ENCODE measurements at places on chromosomes 11 and 22.

- no peak for DNase-seq
Measured at GRCh38 chr11:121810291-121810690, 305.7 kb downstream of the BLID start.

GRCh38 chr11:125554038-125554437, 15.2 kb upstream of the EI24 start:
- DNase-seq, result no peak

GRCh38 chr11:86244063-86244521, 461 bp upstream of the EED start:
- peak; percentile 91 for DNase-seq

GRCh38 chr11:118048472-118049370, 28.2 kb upstream of the TMPRSS4 start:
- no peak for DNase-seq

GRCh38 chr11:126011265-126011664, 51.4 kb downstream of the CDON start:
- DNase-seq, result no peak

DNA sequence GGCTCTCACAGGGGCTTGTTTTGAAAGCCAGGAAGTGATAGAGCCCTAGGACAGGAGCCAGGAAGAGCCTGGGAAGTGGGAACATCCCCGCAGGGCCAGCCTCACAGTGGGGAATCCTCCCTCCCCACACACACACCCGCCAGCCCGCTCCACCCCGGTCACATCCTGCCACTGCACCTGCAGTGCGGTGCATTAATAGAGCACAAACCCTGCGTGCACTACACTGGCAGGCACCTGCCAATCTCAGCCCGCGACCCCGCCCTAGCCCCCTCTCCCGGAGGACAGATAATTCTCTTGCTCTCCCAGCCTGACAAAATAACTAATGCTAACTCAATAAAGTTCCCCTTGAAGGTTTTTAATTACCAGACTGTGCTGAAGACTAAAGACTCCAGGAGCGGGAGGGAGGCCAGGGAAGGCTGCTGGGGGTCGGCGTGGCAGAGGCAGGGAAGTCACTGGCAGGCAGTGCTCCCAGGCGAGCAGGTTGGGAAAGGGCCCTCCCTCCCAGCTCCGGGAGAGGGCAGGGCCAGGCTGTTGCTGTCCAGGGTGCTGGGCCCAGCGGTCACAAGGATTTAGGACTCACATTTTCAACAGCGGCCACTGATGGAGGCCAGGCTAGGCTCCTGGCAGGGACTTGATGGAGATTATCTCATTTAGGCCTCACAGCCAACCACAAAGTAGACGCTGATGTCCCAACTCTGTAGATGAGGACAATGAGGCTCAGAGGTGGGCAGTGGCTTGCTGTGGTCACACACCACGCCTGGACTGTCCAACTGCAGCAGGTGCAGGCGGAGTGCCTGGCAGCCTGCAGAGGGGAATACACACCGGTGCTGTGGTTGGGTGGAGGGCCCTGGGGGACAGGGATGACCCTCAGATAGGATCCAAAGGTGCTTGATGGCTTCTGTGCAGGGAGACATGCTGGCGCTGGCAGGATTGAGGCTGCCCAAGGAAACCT, 23.9 kb upstream of the TCF20 start:
- peak; percentile 64 for DNase-seq

GRCh38 chr11:128779036-128779435, 85.2 kb downstream of the FLI1 start:
- DNase-seq, result no peak

DNA sequence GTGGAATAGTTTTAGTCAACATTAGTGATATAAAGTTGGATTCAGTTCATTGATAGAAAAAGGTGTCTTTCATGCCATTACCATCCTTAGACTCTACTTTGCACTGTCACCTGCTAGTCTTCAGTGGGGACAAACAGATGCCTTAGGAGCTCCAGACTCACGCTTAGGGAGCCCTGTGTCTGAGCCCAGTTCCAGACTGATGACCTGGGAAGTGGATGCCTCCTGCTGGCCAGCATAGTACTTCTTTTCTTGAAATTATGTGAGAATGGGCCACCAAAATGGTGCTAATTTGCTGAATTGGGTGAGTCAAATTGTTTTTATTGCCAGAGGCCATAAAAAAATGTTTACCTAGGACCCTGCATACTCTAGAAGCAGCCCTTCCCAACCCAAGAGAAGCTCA, 53.9 kb downstream of the NOX4 start:
- no peak for DNase-seq

DNA sequence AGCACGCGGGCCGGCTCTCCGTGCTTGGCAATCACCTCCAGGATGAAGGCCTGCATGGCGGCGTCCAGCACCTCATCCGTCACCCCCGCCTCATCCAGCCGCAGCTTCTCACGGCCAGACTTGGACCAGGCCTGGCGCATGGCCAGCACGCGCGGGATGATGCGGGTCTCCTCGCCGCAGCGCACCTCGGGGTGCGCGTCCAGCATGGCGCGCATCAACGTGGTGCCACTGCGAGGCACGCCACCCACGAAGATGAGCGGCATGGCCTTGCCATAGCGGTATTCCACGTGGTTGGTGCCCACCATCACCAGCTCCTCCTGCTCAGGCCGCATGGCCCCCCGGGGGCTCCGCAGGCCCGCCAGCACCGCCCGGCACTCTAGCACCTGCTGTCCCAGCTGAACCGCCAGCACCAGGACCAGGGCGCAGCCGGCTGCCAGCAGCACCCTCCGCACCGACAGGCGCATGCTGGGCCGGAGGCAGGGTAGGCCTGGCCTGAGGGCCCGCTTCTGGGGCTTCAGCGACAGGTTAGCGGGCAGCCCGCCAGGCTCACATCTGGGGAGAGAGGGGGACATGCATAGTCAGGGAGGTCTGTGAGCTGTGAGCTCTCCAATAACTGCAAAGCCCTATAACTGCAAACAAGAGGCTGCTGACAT, 29.0 kb upstream of the TFIP11 start:
- DNase-seq, result no peak

GRCh38 chr22:38260761-38261681, 11.8 kb downstream of the TMEM184B start:
- no peak for DNase-seq

DNA sequence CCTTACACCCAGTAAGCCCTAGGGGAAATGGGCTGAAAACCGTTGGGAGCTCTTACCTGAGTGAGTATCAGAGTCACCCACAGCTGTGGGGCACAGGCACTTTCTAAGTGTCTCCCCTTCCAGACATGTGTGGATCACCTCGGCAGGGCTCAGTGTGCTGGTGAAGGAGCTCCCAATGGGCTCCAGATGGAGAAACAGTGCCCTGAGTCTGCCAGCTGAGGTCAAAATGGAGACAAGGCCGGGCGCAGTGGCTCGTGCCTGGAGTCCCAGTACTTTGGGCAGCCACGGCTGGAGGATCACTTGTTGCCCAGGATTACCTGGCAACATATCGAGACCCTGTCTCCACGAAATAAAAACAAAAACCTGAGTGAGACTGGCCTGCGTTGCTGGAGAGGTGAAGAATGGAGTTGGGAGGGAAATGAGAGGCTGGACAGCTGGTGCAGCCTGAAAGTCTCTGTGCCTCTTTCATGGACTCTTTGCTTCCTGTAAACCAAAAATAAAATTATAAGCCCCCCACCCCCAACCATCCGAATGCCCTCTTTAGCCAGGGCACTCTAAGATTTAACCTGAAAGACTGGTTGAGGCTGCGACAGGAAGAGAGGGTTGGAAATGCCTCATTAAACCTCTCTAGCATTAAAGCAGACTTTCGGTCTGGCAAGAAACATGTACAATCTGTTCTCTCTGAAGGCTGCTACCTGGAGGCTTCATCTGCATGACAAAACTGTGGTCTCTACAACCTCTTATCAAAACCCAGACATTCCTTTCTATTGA, 111.8 kb downstream of the SNX19 start:
- no peak for DNase-seq

DNA sequence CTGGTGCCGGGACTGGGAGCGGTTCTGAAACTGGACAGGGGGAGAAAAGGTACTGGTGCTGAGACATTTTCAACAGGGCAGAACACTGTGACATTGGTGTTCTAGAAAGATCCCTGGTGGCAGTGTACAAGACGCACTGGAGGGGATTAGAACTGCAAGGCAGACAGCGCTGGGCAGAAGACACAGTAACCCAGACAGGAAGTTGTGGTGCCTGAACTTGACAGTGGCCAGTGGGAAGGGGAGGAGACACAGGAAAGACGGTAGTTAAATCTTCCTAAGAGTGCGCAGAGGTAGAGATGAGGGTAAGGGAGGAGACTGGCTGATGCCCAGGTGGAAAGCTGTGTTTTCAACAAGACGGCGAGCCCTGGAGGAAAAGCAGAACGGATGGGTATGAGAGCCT, 24.5 kb downstream of the FAM227A start:
- no peak for DNase-seq

- peak; percentile 90 for DNase-seq
Measured at GRCh38 chr11:134331354-134332188, at the start of gene GLB1L2. Gene GLB1L2, plus strand, starts transcription at chr11:134331988. Its CDS starts 74 bp downstream, at chr11:134332062.

DNA sequence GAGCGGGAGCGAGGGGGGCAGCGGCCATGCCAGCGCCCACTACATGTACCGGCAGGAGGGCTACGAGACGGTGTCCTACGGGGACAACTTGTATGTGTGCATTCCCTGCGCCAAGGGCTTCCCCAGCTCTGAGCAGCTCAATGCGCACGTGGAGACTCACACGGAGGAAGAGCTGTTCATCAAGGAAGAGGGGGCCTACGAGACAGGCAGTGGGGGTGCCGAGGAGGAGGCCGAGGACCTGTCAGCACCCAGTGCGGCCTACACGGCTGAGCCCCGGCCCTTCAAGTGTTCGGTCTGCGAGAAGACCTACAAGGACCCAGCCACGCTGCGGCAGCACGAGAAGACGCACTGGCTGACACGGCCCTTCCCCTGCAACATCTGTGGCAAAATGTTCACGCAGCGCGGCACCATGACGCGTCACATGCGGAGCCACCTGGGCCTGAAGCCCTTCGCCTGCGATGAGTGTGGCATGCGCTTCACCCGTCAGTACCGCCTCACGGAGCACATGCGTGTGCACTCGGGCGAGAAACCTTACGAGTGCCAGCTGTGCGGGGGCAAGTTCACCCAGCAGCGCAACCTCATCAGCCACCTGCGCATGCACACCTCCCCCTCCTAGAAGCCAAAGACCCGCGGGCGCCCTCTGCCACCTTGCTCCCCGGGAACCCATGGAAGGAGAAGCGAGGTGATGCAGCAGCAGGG, 20.9 kb upstream of the TMEM191C start:
- DNase-seq, result no peak

- DNase-seq, result no peak
Measured at GRCh38 chr11:91272089-91272488, 952.5 kb upstream of the FAT3 start.

GRCh38 chr11:36360318-36360717, 64.2 kb downstream of the PRR5L start:
- DNase-seq, result no peak

GRCh38 chr11:75582895-75583717, 21.1 kb downstream of the SERPINH1 start:
- DNase-seq, result peak; percentile 57

GRCh38 chr22:30224161-30224857, 22.2 kb downstream of the LIF start:
- no peak for DNase-seq

DNA sequence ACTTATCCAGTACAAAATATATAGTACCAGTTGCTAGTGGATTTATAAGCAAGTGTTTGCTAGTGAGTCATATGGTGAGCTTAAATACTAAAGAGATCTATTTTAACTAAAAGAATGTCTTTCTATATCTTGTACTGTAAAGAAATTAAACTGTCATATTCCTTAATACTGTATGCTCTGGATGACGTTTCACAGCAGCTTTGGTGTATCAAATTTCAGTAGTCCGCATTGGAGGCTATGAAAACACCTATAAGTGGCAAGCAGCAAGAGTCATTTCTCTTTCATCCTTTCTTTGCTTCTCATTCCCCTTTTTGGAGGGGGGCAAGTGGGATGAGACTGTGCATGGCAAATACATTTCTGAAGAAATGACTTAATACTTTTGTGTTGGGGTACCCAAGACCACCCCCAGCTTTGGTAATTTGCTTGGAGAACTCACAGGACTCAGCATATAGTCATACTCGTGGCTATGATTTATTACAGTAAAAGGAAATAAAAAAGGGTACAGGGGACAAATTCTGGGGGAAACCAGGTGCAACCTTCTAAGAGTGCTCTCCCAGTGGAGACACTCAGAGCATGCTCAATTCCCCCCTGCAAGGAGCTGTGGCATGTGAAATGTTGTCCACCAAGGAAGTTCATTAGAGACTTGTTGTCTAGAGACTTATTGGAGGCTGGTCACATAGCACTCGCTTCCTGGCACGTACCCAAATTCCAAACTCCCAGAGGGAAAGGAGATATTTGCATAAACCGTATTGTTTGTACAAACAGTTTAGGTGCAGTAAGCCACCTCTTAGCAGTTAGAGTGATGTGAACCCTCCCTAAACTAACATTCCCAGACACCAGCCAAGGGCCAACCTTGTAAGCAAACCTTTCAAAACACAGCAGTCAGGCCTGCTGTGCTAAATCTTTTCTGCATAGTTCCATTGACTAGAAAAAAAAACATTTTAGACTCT, 210.8 kb downstream of the PGR start:
- DNase-seq, result peak; percentile 15

DNA sequence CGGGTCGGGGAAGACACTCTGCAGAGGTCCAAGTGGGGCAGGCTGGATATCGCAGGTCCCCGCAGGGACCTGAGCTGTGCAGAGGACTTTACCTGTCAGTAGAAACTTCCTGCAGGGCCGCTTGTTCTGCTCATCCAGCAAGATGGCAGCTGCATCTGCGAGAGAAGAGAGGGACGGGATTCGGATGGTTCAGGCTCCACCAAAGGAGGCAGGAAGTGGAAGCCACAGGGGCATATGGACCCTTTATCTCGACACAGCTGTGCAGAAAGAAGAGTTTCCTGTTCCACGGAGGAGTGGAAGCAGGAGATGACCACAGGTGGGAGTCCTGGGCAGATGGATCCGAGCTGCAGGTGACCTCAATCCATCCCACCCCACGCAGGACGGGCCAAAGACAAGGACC, 22.5 kb downstream of the CABP7 start:
- DNase-seq, result no peak

GRCh38 chr11:23124996-23125395, 264.7 kb upstream of the CCDC179 start:
- DNase-seq, result no peak

DNA sequence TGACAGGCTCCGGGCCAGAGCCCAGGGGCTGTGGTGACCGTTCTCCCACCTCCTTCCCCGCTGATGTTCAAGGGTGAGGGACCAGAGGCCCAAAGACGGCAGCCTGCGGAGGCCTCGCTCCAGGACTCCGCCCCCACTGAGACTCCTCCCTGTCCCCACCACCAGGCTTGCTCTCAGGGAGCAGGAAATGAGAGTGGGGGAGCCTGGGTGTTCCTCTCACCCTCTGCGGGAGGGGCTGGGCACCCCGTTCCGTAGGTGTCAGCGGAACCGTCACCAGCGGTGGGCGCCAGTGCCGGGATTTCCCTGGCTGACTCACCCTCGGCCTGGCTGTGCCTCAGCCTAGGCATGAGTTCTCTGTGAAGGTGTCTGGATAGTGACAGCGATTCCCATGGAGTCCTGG, 15.7 kb downstream of the DAGLA start:
- peak; percentile 79 for DNase-seq
